ENCODE measurements at places on chromosomes 5 and 9. TPM values are rescaled to one million over a fixed set of nuclear protein-coding genes. Genes with fewer than 3 reads are reported as not detected.

GRCh38 chr9:696332-697323 lies 144.9 kb upstream of the DMRT1 start:
- DNase-seq = no peak

DNA sequence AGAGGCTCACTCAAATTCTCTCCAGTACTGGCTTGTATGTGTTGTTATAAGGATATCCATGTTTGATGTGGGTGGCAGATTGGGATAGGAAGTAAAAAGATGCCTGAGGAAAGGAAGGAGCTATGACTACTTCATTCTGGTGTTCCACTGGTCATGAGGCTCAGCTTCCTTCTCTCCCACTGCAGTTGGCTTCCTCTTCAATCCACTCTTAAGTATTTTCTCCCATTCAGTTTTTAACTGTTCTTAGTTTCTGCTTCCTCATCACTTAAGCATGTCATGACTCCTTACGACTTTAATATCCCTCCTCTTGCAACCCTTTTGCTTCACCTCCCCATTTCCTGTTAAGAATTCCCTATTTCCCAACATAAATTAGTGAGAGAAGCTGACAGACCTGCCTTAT lies 81.1 kb downstream of the PJA2 start:
- DNase-seq = no peak

GRCh38 chr5:122351416-122352157 lies 39.5 kb downstream of the SNCAIP start:
- no peak for DNase-seq

GRCh38 chr5:140114341-140115185 lies 654 bp downstream of the PURA start:
- DNase-seq = peak; percentile 83

GRCh38 chr9:113630386-113631136 lies 167.0 kb downstream of the RGS3 start:
- no peak for DNase-seq

The TIMD4 gene
- polyA plus RNA-seq = not detected

The RAI14 gene
- polyA plus RNA-seq = 18.8 TPM

The CXCL14 gene
- 51.6 TPM for polyA plus RNA-seq
